ENCODE measurements at places on chromosomes 2 and 18. TPM values are rescaled to one million over a fixed set of nuclear protein-coding genes. Genes with fewer than 3 reads are reported as not detected.

PLA2R1 gene
- total RNA-seq = 10.0 TPM

SLC35G4 gene
- total RNA-seq = not detected

MEMO1 gene
- 26.2 TPM for total RNA-seq

KCNJ3 gene
- total RNA-seq = not detected

FN1 gene
- total RNA-seq = 808 TPM

UGT1A10 gene
- total RNA-seq = 0.83 TPM

COX5B gene
- 573 TPM for total RNA-seq

FOSL2 gene
- total RNA-seq = 59.2 TPM

SP140 gene
- total RNA-seq = under 0.01 TPM

BCL2 gene
- 2.2 TPM for total RNA-seq

ATOH8 gene
- 72.5 TPM for total RNA-seq

LAMA1 gene
- total RNA-seq = 55.3 TPM

UBR3 gene
- total RNA-seq = 32.9 TPM

CFLAR gene
- 61.7 TPM for total RNA-seq

RESP18 gene
- not detected for total RNA-seq

CRYGC gene
- total RNA-seq = not detected

HOXD11 gene
- 0.14 TPM for total RNA-seq

CCT7 gene
- total RNA-seq = 317 TPM

GPBAR1 gene
- 0.37 TPM for total RNA-seq

PSD4 gene
- total RNA-seq = 3.4 TPM

SCG2 gene
- total RNA-seq = 3.3 TPM

HADHB gene
- total RNA-seq = 108 TPM

BCL11A gene
- 0.14 TPM for total RNA-seq

LIPG gene
- total RNA-seq = 12.4 TPM

UGT1A4 gene
- not detected for total RNA-seq

MTA3 gene
- total RNA-seq = 25.4 TPM

All from smooth muscle cell of bladder (primary cell).